ENCODE measurements at places on chromosomes 4 and X.

GRCh38 chr4:180398564-180398963 is 1844.6 kb upstream of the TENM3 start:
- DNase-seq: no peak

DNA sequence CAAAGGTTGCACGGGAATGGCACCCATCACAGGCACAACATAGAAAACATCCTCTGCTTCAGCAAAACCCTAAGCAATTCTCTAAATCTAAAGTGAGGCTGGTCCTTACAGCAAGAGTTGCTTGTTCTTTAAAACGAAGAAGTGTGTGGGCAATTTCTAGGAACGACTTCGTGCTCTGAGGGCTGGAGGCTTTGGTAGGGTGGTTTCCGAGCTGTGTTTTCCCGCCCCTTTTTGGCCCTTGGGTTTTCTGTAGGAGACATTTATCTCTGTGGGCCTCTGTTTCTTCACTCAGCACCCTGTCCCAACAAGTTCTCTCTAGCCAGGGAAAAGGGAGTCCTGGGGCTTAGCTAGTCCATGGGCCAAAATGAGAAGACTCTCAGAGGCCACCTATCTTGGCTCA is 84.2 kb downstream of the SLC2A9 start:
- DNase-seq: no peak

GRCh38 chr4:83405844-83406816 is 49.5 kb downstream of the HELQ start:
- no peak for DNase-seq

GRCh38 chrX:39308126-39308525 is 506.9 kb downstream of the MID1IP1 start:
- no peak for DNase-seq

DNA sequence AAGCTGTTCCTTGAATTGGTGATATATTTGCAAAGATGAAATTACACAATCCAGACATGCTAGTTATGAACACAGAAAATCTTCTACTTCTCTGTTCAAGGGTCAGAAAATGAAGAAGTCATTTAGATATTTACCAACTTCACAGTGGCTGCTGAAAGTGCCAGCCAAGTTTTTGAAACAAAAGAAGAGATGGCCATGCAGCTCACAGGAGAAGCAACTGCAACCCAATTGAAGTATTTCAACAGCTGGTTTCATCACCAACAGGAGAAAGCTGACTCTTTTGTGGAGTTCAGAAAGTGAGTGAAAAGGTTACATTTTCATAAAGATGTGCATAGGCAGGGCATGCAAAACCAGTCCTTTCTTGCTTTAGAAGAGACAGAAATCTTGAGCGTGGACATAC is 70.1 kb upstream of the LSM6 start:
- DNase-seq: no peak

DNA sequence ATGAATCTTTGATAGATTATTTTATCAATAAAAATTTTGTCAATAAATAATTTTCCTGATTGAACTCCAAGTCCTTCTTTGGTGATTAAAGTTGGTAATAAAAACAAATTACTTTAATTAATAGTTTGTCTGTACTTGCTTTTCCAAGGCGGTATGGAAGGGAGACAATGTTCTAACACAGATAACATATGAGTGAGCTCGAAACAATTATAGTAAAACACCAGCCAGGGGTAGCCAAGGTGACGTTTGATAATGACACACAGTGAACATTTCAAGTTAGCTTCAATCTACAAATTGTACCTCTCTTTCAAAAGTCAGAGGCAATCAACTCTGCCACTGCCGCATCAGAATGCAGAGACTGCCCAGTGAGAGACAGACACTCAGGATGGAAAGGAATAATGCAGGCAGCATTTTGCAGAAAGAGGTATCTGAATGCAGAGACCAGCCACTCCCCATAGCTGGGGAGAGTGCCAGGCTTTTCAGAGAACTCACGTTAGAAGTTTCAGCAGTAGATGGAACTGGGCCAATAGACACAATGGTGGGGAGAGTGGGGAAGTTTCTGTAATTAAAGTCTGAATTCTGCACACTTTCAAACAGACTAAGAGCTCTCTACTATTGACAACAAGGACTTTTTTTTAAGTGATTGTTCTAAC is 18.1 kb upstream of the ATOH1 start:
- DNase-seq: no peak

GRCh38 chrX:150508451-150509367 is 59.7 kb upstream of the MTM1 start:
- no peak for DNase-seq

DNA sequence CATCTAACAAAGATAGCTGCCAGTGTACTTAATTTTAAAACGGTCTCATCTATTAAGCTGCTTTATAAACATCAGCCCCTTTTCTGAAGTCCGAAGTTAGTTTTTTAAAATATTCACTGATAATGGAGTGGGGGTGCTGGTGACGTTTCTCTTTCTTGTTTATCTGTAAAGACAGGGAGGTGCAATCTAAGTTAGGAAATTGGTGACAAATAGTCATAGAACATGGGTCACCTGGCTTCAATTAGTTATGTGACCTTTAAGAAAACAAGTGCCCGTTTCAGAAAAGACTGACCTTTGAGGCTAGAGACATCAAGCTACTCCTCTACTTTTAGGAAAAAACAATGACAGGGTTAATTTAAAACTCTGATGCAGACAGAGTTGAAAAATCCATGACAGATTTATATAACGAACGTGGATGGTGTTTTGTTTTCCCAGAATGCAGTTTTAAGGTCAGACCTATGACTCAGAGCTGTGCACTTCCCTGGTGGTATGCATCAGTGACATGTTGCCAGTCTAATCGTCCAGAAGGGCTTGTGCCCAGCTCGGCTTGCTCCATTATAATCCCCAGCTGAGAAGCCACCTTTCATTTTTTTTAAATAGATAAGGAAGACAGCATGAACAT is 38.2 kb downstream of the FHL1 start:
- no peak for DNase-seq

- DNase-seq: no peak
Observed at GRCh38 chr4:66688674-66689073, 856.6 kb downstream of the CENPC start.

- DNase-seq: no peak
Observed at GRCh38 chr4:8355864-8356565, 84.5 kb downstream of the ACOX3 start.

DNA sequence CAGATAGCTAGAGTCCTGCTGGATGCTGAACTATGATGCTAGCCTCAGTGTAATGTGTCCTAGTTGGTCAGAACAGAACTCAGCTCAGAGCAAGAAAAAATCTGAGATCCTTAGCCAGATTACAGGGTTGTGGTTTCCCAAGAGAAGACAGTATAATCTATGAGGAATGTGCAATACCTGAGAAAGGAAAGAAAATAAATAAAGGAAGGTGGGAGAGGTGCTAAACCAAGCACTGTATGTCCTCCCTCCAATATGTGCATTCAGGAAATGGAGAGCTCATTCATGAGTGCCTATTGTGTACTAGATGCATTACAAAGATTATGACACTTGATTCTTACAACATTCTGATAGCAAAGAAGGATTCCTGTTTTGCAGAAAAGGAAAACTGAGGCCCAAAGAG is 7.5 kb downstream of the USP26 start:
- DNase-seq: no peak

- no peak for DNase-seq
Observed at GRCh38 chrX:103797691-103798090, 21.1 kb downstream of the PLP1 start.

- no peak for DNase-seq
Observed at GRCh38 chr4:6095897-6096296, 77.7 kb upstream of the C4orf50 start.

- DNase-seq: no peak
Observed at GRCh38 chr4:103405415-103405814, 207.3 kb upstream of the CENPE start.

GRCh38 chr4:139839403-139840031 is 173.9 kb downstream of the MGST2 start:
- no peak for DNase-seq

GRCh38 chr4:176872461-176872860 is 79.7 kb upstream of the VEGFC start:
- DNase-seq: no peak

DNA sequence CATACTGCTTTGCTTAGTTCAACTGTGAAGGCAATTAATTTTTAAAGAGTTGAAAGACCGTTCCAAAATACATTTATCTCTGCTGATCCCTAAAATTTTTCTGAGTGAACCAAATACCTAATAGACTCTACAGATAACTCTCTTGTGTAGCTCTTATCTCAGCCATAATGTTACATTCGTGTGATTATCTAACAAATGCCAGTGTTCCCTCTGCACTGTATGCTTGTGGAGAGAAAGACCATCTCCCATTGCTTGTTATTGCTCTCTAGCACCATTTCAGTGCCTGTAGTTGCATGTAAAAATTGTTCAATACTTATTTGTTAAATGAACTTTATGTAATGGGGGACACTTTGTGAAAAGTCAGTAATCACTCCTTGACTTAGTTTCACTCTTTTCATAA is 81.3 kb upstream of the ATOH1 start:
- no peak for DNase-seq

- no peak for DNase-seq
Observed at GRCh38 chr4:55348466-55348865, 2.4 kb downstream of the SRD5A3 start.

GRCh38 chr4:29142708-29143107 is 1577.5 kb upstream of the PCDH7 start:
- no peak for DNase-seq

GRCh38 chrX:132452911-132453550 is 35.8 kb downstream of the MBNL3 start:
- DNase-seq: no peak

- no peak for DNase-seq
Observed at GRCh38 chr4:8287343-8288280, 18.1 kb downstream of the HTRA3 start.

- DNase-seq: no peak
Observed at GRCh38 chr4:159639671-159640323, 536.9 kb downstream of the RAPGEF2 start.

- DNase-seq: no peak
Observed at GRCh38 chr4:43898836-43899235, 549.8 kb downstream of the KCTD8 start.

DNA sequence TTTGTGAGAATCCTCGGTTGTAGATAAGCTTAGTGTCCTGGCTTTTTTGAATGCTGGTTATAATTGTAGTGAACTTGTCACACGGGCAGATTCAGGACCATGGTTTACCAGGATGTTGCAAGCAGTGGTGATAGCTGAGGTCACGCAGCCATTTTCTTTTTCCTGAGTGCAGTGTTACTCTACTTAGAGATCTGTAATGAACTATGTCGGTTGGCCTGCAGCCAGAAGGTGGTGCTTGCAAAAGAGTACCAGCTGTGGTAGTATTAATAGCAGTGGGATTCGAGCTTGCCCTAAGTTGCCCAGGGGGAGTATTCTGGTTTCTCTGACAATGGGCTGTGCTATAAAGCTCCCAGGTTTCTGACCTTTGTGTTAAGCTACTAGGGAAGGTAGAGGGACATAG is 368.9 kb downstream of the SLITRK2 start:
- DNase-seq: no peak

GRCh38 chr4:14812101-14812500 is 190.2 kb upstream of the CPEB2 start:
- no peak for DNase-seq

- no peak for DNase-seq
Observed at GRCh38 chr4:75729836-75730235, 5.5 kb downstream of the USO1 start.

- DNase-seq: no peak
Observed at GRCh38 chr4:188400451-188400850, 261.2 kb downstream of the TRIML1 start.

GRCh38 chrX:76921176-76921575 is 493.7 kb downstream of the MAGEE1 start:
- DNase-seq: no peak

GRCh38 chrX:56797574-56798338 is 68.7 kb downstream of the NBDY start:
- no peak for DNase-seq

GRCh38 chrX:66110112-66110511 is 53.9 kb upstream of the HEPH start:
- peak; percentile 0 for DNase-seq

DNA sequence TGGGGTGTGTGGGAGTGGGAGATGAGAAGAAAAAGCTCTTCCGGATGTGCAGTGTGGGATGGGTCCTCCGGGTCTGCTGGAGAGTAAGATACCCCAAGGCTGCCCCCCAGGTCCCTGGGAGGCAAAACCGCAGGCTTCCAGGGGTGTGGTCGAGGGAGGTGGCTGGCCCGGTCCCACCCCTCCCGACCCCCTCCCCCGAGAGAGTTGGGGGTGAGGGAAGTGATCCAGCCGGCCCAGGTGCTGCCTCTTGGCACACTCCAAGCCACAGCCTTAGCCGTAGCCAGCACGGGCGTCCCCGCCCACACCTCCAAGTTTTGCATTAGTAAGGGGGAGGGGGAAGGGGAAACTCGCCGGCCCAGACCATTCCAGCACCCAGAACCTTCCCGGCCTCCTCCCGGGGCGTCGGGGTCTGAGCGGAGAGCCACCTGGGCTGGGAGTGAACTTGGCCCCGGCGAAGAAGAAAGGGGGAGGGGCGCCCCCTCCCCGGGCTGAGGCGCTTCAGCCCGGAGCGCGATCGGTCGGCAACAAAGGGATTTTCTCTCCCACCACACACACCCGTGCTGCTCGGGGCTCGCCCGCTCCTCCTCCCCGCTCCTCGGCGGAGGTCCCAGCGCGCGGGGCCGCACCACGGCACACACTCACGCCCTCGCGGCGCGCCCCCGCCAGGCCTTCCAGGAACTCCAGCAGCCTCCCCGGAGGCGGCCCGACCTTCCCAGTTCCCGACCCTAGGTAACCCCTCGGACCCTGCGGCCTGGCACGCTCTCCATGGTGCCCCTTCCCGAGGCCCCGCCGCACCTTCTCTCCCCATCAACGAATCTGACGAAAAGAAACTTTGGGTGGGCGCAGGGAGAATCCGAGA is 14.4 kb downstream of the BCOR start:
- no peak for DNase-seq

GRCh38 chr4:72663828-72664227 is 94.8 kb upstream of the ADAMTS3 start:
- no peak for DNase-seq

DNA sequence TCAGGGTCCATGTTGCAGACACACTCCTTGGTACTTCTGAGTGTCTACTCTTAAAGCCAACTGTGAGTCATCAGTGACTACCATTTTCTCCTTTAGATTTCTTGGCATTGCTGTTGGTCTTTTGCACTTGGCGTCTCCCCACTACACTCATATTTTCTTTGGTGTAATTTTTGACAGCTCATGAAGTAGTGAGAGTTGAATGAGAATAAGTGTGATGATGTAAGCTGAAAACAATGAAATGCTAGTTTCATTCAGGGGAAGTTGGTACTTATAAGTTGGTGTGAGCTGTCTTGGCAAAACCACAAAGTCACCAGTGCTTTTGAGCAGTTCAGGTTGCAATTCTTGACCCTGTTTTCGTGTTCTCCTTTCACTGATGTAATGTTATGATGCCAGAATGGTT is 142.9 kb upstream of the ARX start:
- no peak for DNase-seq
